ENCODE measurements at places on chromosomes 2 and 18.

DNA sequence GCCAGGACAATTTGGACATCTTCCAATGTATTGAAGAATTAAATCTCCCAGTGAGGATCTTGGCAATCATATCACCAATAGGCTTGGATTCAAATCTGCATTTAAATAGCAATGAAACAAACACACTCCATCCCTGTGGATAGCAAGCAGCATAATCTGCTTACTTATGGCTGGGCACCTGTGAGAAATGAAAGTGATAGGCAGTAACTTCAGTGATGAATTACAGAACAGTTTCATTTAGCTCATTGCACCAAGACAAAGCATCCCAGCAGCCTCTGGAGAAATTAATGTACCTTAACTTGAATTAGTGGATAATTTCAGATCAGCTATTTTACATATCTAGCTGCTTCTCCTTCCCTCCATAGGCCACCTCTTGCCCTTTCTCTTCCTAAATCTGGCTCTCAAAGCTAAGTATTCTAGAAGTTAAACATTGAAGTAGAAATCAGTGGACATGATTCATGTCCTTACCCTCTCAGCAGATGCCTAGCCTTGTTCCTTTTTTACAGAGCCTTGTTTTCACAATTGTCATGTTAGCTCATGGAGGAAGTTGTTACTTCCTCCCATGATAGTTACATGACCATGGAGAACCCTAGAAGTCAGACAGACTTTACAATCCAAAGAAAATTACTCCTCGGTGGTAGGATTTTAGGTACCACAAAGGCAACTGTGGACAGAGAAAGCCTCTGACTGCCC is 88.5 kb upstream of the TACR1 start:
- DNase-seq: no peak

DNA sequence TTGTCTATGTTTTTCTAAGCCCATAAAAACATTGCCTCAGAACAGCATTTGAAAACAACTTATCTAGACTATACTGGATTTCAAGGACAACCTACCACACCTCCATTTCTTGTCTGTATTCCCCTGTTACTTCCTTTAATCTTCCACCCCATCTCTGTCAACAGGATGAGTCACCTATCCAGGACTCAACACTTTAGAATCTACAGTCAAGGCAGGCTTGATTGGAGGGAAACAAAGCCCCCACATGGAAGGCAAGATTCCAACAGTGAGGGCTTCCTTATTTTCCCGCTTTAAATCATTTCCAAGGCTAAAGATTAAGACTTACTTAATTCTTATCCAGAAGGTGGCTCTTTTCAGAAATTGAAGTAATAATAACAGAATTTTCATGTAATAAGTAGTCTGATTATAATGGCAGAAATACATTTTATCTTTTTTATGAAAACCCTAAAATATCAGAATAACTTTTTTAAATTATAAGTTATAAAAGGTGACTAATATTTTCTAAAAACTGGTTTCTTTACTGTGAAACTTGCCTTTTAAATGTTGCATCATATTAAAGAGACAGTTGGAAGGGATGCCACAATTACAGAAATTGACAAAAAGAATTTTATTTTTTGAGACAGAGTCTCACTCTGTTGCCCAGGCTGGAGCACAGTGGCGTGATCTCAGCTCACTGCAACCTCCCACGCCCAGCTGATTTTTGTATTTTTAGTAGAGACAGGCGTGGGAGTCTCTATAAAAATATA is 138.7 kb upstream of the CCDC150 start:
- no peak for DNase-seq

- DNase-seq: no peak
Measured at GRCh38 chr2:84629550-84629949, 113.3 kb downstream of the DNAH6 start.

DNA sequence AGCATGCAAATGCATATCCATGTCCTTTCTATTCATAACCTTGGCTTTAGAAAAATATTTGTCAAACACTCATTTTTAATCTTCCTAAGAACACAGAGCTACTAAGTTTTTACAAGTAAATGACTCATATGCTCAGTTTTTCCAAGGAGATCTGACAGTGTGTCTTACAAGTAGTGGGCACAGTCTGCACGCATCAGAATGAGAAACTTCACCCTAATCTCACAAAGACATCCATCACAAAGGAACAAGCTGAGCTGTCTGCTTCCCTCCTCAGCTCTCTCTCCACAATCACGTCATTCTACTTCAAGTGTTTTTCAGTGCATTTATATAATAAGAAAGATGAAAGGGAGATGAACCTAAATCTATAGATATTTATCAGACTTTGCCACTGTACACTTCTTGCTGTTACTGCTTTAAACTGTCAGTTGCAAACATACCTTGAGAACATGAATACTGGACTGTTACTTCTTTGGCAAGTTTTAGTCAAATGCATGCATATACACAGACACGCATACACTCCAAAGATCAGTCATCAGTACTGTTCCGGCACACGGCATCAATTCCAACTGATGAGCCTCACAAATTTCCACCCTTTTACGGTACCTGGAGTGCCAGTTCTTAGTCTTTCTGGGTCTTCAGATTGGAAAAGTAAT is 75.7 kb downstream of the RBMS1 start:
- no peak for DNase-seq

- no peak for DNase-seq
Measured at GRCh38 chr2:25740810-25741381, 67.5 kb upstream of the DTNB start.

DNA sequence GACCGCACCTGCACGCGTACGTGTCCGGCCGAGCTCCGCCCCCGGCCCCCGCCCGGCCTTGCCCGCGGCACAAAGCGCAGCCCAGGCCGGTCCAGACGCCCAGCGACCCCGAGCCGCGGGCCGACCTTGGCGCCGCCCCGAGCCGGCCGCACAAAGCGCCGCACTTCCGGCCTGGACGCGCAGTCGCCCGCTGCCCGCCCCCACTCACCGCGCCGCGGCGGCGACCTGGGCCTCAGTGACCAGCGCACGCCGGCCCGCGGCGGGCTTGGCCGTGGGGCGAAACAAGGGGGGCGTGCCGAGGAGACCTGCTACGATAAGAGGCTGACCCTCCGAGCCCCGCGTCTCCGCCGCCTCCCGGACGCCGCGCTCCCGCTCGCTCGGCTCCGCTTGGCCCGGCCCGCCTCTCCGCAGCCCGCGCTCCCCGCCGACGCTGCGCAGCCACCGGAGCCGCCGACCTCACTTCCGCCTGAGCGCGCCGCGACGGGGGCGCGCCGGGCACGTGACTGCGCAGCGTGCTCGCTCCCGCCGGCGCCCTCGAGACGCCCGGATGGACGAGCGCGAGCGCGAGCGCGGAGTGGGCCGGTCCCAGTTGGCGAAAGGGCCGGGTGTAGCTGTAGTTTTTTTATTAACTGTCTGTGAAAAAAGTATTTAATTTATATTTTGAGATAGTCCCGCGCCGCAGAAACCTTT is at the start of gene FAM168B:
Gene FAM168B, minus strand, starts transcription at position 455 of the 690 bp plus-strand sequence. CDS start 10,814 bp downstream, outside the sequence.
- DNase-seq: peak; percentile 83

- DNase-seq: no peak
Measured at GRCh38 chr18:25786758-25787157, 303.7 kb downstream of the SS18 start.

DNA sequence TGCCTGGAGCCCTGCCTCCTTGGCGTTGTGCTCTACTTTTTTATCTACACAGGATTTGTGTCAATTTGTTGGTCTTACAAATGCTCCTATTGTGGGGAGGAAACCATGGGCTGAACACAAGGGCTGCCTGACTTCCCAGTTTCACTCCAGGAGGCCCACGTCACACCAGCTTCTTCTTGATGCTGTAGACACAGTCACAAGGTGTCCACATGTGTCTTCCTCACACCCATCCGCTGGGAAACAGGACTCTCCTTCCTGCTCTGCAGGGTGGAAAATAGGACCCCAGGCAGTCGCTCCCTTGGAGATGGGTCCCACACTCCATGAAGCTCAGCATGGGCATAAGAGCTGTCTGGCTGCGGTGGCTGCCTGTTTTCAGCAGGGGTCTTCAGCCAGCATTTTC is 468.2 kb downstream of the EPHA4 start:
- DNase-seq: no peak

- no peak for DNase-seq
Measured at GRCh38 chr18:34862561-34862960, 152.5 kb downstream of the DTNA start.

GRCh38 chr2:181117206-181117925 is 137.0 kb downstream of the UBE2E3 start:
- no peak for DNase-seq

- DNase-seq: no peak
Measured at GRCh38 chr2:234048049-234048448, 2.5 kb upstream of the SPP2 start.

DNA sequence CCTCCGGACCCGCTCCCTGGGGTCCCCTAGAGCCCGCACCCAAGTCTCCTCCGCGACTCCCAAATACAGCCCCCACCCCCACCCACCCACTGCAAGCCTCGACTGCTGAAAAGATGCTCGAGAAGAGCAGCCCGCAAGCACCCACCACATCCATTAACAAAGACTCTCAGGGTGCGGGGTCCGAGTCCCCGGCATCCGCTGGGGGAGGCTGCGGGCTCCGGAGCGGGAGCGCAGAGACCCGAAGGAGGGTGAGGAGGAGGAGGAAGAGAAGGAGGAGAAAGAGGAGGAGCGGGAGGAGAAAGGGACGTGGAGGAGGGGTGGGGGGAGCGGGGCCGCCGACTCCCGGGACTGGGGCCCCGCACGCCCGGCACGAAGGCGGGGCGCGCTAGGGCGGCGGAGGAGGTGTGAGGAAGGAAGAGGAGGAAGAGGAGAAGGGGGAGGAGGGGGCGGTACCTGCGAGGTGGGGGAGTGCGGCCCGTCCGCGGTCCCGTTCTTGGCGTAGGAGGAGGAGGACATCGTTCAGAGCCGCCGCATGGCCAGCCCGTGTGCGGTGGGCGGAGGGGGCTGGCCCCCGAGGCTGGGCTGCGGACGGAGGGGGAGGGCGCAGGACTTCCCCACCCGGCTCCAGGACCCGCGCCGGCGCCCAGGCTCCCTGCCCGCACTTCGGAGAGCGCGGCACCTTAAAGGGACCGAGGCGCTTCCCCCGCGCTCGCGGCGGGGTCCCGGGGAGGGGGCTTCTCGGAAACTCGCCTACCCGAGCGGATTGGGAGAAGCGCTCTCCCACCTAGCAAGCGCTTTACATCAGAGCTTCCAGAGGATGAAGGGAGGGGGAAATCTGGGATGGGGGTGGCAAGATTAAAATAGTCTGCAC is at the start of gene CACNB4:
Gene CACNB4, minus strand, starts transcription at position 549 of the 871 bp plus-strand sequence.
- DNase-seq: no peak

DNA sequence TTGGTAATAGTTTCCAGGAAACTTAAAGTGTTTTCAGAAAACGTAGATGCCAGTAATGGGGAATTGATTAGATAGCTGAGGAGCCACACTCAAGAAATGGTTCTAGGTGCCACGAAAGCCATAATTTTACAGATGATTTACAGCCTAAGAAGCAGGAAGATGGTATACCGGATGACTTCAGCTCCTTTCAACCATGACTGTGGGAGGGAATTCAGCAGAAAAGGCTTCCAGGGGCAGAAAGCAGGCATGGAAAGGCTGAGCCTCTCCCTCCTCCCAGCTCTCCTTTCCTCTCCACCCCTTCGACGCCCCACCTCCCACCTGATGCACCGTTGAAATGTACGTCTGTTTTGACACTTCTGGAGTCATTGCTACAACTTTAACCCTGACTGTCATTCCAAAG is 68.6 kb upstream of the SMIM21 start:
- DNase-seq: no peak

DNA sequence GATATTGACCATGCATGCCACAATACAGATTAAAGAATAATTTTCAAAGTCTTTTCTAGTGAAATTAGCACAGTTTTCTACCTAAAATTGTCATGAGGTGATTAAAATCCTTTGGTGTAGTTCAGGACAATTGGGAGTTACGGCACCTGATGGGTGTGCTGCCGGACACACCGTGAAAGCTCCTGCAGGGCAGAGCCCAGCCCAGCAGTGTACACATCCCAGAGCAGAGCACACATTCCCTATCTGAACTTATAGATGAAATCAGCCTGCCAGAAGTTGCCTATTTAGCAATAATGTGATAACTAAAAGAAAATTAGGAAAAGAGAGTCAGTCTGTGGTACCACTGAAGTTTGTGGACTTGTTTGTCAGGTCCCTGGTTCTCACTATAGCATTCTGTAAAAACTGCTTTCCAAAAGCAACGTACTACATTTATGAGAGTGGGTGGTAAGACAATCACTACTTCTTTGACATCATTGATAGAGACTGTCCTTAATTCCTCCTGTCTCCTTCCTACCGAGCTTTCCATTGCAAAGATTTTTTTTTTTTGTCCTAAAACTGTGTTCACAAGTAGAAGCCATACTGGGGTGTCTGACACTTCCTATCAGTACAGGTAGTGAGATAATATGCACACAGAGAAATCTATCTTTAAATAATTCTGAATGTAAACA is 3.4 kb downstream of the CYTIP start:
- no peak for DNase-seq

DNA sequence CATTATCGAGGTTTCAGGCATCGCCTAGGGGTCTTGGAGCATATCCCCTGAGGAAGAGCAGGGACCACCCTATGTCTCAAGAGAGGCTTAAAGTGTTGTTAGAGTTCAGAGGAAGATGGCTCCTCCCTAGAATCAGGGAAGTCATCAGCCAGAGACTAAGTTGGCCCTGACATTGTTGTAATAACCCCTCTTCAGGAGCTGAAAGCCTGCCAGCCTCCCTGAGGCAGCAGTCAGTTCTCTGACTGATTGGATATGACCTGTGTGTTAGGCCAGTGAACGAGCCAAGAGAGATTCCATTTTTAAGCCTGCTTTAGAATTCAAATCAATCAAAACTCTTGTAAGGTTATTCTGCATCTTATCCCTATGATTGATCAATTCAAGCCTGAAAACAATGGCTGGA is 34.9 kb downstream of the ARHGAP28 start:
- no peak for DNase-seq

DNA sequence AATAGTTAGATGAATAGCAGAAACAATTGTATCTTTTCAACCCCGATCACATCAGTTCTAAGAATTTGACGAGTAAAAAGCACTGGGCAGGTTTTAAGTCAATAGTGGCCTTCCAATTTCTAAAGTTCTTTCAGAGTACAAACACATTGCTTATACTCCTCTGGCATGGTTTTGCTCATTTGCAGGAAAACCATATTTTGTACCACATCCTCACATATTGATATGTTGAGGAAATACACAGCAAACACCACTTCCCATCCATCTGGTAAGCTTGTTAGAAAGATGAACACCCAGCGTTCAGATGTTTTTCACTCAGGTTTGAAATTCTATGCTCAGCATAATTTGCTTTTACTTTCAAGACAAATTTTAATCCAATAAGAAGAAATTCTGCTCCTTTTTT is 344.6 kb upstream of the ACVR2A start:
- DNase-seq: peak; percentile 46

DNA sequence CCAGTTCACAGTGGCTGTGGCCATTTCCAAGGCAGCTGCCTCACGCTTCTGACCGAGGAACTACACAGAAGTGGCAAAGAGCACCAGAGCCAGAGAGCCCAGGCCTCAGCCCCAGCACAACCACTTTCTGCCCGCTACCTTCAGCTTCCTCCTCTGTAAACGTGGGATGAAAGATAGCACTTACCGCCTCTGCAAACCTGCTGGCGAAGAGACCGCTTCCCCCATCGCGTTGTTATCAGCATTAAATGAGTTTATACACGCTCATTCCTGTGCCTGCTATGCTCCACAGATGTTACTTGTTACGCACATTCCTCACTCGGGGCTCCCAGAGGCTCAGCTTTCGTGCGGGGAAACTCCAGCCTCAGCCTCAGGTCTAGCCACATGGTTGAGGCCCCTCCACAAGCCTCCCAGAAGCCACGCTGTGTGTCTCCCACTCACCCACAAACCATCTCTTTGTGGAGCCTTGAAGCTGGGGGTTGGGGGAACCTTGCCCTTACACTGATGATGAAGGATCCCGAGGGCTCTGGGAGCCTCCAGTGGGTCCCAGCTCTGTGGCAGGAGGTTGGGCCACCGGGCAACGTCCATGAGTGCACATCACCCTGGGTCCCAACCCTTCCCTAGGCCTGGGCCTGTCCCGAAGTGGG is 63.3 kb upstream of the SMAD7 start:
- DNase-seq: no peak

Data from CD4-positive, alpha-beta T cell treated with Interleukin-6 at 100 ng/mL for 8 hours (primary cell).